ENCODE measurements at places on chromosomes 12 and 14.

- DNase-seq = no peak
Observed at GRCh38 chr14:51269634-51270033, 29.6 kb downstream of the TMX1 start.

DNA sequence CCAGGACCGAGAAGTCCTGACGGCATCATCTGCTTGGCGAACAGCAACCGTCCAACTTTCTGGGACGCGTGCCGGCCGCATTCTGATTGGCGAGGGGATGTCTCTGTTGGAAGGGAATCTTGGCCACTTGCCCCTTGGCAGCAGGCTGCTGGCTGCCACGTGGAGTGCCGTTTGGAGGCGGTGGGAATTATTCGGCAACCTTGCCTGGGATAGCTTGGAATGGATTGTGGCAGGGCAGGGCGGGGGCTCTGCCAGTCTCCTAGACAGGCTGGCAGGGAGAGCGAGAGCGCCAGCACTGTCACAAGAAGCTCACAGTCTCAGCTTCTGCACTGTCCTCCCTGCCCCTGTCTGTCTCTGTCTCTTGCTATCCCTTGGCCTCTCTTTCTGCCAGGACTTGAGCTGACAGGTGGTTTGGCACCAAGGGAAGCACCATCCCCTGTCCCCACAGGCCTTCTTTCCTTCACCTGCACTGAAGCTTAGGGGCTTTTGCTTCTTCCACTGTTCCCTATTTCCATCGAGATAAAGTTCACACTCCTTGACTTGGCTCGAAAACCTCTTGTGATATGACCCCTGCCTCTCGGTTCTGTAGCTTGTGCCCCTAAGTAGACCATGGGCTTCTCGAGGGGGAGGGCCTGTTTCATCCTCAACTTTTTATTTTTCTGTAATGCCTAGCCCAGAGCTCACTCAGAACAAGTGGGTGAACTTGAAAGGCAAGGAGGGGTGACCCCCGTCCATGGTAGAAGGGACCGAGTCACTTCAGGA, 201.9 kb downstream of the PHETA1 start:
- DNase-seq = no peak

- DNase-seq = no peak
Observed at GRCh38 chr12:68474467-68475204, 136.1 kb upstream of the RAP1B start.

DNA sequence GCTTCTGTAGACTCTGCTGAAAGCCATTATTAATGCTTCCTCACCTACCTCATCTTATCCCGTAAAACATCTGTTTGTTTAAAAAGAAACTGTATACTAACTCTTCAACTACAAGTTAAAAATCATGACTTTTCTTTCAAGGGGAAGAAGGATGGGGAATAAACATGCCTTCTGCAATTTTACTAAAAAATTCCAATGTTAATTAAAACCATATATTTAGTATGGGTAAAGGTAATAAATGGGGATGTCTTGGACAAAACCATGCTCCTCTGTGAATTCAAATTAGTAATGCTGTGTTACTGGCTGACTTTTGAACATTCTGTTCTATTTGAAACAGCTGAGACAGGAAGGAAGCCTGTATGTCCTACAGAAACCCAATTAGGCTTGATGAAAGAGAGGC, 311.1 kb upstream of the DIO2 start:
- DNase-seq = no peak

Data from RCC 7860 (cell line).